Dermis blood vessel endothelial cell (primary cell): ENCODE measurements at places on chromosomes 7 and 10. TPM values are rescaled to one million over a fixed set of nuclear protein-coding genes. Genes with fewer than 3 reads are reported as not detected.

POM121C gene
- total RNA-seq: 9.4 and 15.3 TPM in 2 replicates

RADIL gene
- total RNA-seq: 3.9 and 4.1 TPM in 2 replicates

WNT8B gene
- total RNA-seq: not detected in 2 replicates

HYAL4 gene
- total RNA-seq: 0.33 TPM in 1 of 2 replicates, not detected in the other

ERV3-1 gene
- total RNA-seq: 4.5 and 7.7 TPM in 2 replicates

FAM241B gene
- total RNA-seq: not detected in 2 replicates

PRPS1L1 gene
- total RNA-seq: 0.14 TPM in 1 of 2 replicates, not detected in the other

GPR15LG gene
- 0.47 TPM in 1 of 2 replicates, not detected in the other for total RNA-seq

TAS2R41 gene
- not detected in 2 replicates for total RNA-seq

PPP1R3C gene
- 0.51 TPM in 2 replicates for total RNA-seq

GRM3 gene
- not detected in 2 replicates for total RNA-seq

NEBL gene
- total RNA-seq: 2.6 and 2.9 TPM in 2 replicates

OR2A2 gene
- total RNA-seq: not detected in 2 replicates

TBXAS1 gene
- total RNA-seq: 0.17 and 2.0 TPM in 2 replicates

PILRA gene
- total RNA-seq: 0.68 TPM in 1 of 2 replicates, not detected in the other

ZNF33A gene
- total RNA-seq: 23.1 and 26.9 TPM in 2 replicates

KEL gene
- total RNA-seq: not detected in 2 replicates

DNA2 gene
- total RNA-seq: 8.7 and 11.6 TPM in 2 replicates

WDR86 gene
- not detected in 2 replicates for total RNA-seq

SORCS1 gene
- not detected in 2 replicates for total RNA-seq

NPFFR1 gene
- not detected in 2 replicates for total RNA-seq
